NCI-H1048 (cell line): ENCODE measurements at places on chromosomes 3 and 15.

- DNase-seq = no peak
These were observed 436.9 kb upstream of the ZNF717 start for GRCh38 chr3:76222201-76222600.

- DNase-seq = no peak
These were observed 53.9 kb downstream of the RLBP1 start for GRCh38 chr15:89167267-89168176.

- DNase-seq = peak; percentile 15
These were observed 16.8 kb upstream of the CHD2 start for GRCh38 chr15:92883163-92883875.

DNA sequence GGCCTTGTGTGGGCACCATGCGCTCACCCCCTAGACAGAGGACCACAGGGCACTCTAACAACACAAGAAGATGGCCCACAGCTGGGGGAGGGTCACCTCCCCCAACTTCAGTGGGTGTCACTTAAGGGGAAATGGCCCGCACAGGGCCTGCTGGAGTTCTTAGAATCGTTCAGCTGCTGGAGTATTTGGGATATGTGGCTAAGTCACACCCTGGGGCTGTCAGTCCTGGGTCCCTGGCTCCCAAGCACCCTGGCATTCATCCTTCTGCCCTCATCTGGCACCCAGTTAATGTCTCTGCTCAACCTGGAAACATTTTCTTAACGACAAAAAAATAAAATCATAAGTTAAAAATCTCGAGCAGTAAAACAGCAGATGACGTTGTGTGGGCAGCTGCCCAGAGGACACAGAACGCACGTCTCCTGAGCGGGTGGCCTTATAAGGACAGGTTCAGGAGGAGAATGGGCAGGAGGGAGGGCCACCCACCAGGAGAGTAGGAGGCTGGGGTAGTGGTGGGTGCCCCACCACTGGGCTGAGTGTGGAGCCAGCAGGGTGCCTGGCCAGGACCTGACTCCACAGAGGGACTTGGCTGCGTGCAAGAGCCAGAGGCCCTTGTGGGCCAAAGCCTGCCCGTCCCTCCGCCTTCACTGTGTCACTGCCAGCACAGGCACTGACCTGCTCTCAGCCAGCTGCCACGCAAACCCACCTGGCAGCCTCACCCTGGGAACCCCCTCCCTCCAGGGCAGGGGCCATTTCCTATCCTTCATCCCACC is 11.5 kb downstream of the KBTBD13 start:
- DNase-seq = no peak

GRCh38 chr3:42804831-42805132 is 492 bp upstream of the HIGD1A start:
- DNase-seq = no peak

- DNase-seq = no peak
These were observed 9.8 kb downstream of the ISG20 start for GRCh38 chr15:88648357-88649214.

GRCh38 chr3:127816783-127817405 is 5.4 kb downstream of the MGLL start:
- no peak for DNase-seq

- no peak for DNase-seq
These were observed 278.7 kb upstream of the SOX2 start for GRCh38 chr3:181432992-181433391.

DNA sequence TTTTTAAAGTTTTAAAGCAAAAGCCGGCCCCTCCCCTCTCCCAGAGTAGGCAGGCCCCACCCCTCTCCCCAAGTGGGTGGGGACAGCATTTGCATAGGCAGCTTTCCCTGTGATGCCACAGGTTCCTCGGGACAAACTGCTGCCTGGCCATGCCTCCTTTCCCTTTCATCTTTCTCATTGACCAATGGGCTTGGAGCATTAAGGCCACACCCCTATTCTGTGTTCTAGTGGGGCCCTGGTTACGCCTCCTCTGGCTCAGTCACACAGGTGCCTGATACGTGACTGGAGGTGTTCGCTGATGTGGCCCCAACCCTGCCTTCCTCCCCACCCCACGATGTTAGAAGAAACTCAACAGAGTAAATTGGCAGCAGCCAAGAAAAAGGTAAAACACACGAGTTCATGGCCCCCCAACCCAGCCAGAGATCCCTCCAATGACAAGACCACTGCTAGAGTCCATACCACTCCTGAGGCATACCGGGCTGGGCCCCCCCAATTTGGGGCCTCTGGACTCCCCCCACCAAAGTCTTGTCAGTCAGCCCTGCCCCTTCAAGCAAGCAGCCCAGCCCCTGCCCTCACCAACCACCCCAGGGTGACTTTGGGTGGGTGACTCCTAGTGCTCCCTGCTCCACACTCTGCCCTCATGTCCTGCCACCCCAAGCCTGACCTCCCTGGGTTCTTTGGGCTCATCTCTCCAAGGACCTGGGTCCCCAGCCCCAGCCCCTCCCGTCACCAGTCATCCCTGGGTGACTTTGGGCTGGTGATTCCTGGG is 62.8 kb upstream of the CSPG4 start:
- DNase-seq = peak; percentile 63

DNA sequence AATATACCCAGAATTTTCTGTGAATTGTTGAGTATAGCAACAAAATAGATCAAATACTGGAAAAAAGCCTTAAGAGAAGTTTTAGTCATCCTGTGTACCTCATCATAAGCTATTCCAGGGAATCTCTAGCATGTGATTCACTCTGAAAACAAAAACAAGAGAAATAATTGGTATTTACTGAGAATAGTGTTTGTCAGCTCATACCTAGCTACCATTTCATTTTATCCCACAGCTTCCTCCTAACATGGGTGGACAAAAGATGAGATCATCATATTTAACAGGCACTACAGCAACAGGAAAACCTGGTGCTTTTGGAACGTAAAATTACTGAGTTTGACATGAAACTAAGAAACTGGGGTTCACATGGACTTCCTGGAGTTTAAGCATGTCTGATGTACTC is 753.5 kb upstream of the NECTIN3 start:
- DNase-seq = no peak
